ENCODE measurements at places on chromosomes 6 and 20.

- DNase-seq, result no peak
These were observed 80.4 kb downstream of the RWDD2A start for GRCh38 chr6:83273596-83273995.

- no peak for DNase-seq
These were observed 855 bp upstream of the WFDC5 start for GRCh38 chr20:45115829-45116228.

GRCh38 chr20:753136-753535 is 15.2 kb downstream of the SLC52A3 start:
- no peak for DNase-seq

DNA sequence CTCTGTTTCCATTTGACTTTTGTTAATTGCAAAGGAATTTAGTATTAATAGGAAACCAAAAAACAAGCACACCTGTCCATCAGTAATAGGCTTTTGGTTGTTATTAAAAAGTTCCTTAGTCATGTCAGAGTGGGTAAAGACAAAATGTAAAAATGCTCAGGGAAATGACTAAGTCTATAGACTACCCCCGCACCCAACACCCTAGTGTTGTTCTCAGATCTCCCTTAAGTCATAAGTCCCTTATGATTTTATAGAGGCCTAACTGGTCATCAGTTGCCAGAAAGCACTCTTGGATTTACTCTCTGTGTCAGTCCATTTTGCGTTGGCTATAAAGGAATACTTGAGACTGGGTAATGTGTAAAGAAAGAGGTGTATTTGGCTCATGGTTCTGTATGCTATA is 52.8 kb downstream of the MAP3K4 start:
- DNase-seq, result no peak

DNA sequence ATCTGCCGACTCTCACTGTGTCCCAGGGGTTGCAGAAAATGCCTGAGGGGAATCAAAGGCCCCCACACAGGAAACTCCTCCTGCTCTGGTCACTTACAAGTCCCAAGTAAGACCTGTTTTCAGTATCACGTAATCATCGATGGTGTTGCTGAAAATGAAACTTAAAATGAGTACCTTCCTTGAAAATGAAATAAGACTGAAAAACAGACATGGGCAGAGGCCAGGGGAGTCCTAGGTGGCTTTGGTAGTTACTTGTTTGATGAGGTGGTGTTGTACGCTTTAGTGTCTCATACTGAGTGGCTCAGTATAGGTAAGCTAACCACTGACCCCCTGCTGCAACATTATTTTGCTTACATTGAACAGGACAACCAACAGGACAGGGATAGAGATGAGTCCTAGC is 43.0 kb upstream of the SYNCRIP start:
- no peak for DNase-seq

DNA sequence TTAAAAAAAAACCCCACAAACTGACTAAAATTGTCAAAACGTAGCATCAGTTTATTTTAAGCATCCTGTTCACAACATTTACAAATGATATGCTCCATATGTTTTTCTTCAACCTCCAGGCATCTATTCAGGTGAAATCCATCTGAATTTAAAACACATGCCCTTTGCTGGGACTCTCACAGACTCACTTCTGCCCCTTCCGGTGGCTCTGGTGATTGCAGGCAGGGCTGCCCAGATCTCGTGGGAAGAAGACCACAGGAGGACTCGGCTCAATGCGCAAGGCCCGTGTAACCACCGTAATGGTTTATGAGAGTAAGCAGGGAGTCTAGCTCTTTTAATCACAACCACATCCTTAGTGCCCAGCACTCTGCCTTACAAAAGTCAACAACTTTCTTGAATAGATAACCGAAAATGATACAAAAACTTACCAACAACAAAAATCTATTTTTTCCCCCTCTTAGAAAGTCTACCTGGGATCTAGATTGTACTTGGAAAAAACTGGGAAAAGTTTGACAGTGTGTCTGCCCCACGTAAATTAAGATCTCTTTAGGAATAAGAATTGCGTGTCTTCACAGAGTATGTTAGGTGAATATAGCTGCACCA is 139.1 kb downstream of the KIF16B start:
- no peak for DNase-seq

GRCh38 chr6:139518556-139519091 is 144.2 kb upstream of the CITED2 start:
- no peak for DNase-seq

DNA sequence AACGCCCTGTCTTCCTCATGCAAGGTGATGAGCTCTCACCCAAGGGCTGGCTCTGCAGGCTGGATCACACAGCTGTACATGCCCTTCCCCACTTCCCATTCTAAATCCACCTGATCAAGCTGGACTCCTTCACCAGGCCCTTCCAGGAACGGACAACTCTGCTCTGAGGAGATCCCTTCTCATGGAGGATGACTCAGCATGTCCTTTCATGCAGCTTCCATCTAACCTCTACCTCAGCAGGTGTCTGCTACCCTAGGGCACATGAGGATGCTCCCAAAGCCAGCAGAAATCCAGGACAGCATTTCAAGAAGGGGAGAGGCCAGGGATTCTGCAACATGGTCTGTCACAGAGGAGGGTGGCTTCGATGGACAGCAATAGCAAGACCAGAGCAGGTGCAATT is 61.2 kb downstream of the PCSK2 start:
- no peak for DNase-seq

DNA sequence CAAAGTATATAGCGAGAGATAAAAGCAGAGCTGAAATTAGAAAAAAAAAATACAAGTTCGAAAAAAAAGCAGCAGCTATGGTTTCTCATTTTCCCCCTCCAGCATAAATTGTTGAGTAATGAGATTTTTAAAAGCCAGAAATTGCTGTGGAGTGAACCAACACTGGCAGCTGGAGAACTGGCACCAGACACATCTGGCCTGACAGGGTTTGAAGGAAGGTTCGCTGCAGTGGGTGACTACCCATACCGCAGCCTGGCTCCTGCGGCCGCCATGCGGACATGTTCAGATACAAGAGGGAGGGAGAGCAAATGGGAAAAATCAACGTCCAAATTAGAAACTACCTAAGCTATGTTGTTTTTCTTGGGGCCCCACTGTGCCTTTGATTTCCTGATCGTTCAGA is 3.3 kb downstream of the APCDD1L start:
- no peak for DNase-seq

- no peak for DNase-seq
These were observed 11.3 kb downstream of the GABRR1 start for GRCh38 chr6:89205819-89206218.

- DNase-seq, result no peak
These were observed 47.2 kb downstream of the FILIP1 start for GRCh38 chr6:75446241-75446880.

- no peak for DNase-seq
These were observed 77.7 kb upstream of the CLDN20 start for GRCh38 chr6:155186052-155186658.

- DNase-seq, result no peak
These were observed 35.4 kb downstream of the PIM1 start for GRCh38 chr6:37205175-37205996.

DNA sequence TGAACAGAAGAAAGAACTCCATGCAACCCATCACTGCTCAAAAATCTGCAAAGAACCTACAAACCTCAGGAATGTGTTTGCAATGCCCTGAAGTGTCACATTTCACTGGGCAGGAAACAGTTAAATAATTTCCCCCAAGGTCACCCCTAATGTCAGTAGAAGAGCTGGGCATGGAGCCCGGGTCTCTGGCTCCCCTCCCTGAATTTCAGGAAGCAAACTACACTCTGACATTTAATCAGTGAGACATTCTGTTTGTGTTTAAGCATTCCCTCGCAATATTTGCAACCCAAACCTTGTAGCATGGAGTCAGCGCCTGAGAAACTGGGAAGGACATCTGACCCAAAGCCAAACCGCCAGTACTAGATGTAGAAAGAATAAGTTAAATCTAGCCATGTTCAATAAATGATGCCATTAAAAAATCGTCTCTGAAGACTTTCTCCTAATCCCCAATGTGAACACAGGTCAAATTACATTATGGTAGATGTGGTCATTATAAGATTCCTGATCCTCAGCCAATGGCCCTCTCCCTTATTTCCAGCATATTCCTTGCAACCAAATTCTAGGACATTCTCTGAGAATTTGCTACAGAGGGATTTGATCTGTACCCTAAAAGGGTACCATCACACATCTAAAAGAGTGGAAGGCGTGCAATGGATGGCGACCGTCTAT is 91.2 kb upstream of the ADTRP start:
- DNase-seq, result no peak

- DNase-seq, result no peak
These were observed 1.8 kb downstream of the SIM1 start for GRCh38 chr6:100462706-100463629.

DNA sequence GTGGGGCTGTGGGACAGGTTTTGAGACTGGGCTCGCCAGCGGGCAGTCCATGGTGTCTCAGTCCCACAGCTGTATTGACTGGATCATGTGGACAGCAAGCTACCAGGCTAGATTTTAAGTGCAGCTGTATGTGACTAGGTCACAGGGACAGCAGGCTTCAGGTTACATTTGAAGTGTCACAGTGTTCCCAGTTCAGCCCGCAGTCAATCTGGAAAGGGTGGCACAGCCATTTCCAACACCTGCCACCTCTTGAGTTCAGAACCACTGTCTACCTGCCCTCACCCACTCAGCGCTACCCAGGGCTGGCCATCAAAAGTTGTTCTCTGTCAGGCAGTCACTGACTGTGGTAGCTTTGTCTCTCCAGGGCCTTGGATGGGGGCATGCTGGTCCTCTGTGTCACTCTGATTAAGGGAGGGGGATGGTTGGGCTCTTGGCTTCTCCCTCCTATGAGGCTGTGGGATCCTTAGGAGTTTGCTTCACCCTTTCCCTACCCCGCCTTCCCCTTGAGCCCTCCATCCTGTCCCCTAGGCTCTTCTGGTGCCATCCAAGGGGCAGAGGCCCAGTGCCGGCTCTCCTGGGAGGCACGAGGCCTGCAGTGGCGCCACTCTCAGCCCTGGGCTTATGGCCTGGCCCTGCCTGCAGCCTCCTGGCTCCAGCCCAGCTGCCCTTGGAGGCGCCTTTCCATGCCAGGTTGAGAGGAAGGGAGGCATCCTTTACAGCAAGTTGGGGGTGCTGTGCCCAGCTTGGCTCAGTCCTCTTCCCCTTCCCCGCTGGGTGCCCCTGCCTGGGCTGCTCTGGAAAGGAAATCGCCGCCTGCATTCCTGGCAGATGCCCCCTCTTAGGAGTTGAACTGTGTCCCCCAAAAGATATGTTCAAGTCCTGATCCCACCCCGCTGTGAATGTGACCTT is 44.9 kb downstream of the PNLDC1 start:
- no peak for DNase-seq

DNA sequence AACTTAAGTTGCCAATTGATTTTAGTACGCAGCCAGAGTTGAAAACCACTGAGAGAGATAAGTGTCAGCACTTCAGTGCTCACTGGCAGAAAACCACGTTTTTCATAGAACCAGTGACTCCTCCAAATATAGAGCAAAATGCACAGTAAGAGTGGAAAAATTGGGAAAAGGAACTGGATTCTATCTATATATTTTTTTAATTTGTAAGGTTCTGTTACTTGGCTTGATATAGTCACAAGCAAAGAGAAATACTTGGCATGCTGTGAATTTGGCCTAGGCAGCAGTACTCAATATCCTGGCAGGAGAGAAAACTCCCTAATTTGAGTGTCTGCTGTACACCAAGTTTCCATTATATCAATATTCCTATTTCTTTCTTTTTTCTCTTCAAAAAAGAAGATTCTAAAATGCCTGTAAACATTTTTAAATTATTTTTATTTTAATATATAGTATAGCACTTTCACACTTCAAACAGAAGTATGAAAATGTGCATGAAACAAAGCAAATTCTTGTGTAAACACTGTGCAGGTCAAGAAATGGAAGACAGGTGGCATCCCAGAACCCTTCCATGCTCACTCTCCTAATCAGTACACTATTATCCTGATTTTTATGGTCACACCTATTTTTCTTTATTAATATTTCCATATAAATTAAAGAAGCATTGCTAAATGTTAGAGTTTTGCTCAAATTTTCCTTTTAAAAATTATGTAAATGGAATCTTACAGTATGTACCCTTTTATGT is 561.8 kb upstream of the RNF217 start:
- DNase-seq, result no peak

DNA sequence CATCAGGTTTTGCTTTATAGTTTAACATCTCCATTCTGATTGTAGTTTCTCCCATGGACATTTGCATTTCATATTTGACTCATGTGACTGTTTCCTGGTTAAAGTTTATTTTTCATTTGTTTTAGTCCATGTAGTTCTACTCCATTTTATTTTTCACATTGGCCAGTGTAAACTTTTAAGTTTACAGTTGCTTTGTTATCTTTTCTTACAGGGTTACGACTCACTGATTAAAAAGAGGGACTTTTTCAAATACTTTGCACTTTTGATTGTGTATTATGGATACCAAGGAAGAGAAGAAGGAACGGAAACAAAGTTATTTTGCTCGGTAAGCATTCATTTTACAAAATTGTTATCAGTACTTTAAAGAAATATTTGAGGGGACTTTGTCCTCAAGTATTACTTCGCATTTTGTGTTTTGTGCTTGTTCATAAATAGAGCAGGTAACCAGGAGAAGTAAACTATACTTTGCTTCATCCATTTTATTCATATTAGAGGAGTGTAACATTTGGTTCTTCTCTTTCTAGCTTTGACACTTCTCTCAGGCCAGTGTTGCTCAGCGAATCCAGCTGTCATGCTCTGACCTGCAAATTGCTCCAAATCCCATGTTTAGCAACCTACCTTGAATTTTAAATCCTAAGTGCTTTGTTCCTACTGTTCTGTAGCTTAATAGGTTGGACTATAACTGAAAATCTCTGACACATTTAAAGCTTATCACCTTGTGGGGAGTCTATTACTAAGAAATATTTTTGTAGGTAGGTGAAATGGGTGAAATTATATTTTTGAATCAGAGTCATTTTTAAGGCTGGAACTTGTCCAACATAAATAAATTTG is 24.5 kb downstream of the NCOA7 start:
- no peak for DNase-seq

DNA sequence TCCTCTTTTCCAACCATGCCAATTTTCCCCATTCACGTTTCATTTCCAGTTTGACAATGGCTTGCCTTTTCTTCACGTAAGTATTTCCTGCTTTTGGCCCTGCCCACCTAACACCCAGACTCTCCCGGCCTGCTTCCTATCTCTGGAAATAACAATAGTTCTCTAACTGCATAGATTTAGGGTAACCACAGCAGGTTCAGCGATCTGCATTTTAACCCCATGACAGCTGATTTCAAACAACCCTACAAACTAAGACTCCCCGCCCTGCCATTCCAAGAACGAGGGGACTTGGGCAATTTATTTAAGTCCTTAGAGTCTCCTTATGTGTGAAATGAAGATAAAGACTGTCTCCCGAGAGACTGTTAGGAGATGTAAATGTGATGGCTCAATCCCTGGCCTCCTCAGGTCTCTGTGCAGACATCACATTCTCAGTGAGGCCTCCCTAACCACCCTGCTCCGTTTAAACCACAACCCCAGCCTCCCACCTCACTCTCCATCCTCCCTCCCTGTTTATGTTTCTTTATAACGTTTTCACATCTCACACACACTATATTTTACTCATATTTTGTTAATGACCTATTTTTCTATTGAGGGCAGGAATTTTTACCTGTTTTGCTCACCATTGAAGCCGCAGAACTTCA is 134.8 kb downstream of the GJA10 start:
- DNase-seq, result no peak

Data from NCI-H1417 treated with DMSO at 0.1 percent for 48 hours (cell line).